ENCODE measurements at places on chromosomes 11 and 22. TPM values are rescaled to one million over a fixed set of nuclear protein-coding genes. Genes with fewer than 3 reads are reported as not detected.

DNA sequence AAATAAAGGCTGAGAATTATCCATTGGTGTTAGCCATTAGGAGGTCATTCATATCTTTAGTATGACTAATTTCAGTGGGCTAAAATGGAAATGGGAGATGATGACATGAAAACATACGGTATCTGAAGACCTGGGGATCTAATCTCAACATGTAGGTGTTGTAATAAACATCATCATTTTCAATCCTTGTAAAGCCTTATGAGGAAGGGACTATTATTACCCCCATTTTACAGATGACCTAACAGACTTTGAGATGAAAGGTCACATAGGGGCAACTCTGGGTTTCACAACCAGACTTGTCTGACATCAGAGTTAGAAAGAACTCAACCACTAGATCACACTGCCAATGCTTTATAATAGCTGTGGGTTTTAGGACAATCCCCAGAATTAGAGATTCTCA lies 34.8 kb upstream of the TMEM135 start:
- no peak for DNase-seq

GRCh38 chr11:17371614-17372013 lies 16.8 kb downstream of the KCNJ11 start:
- no peak for DNase-seq

Gene KRTAP5-2
- not detected for total RNA-seq

Gene RAB39A
- total RNA-seq, result 0.29 TPM

GRCh38 chr11:2934021-2934550 lies 4.9 kb upstream of the PHLDA2 start:
- no peak for DNase-seq

Measured in activated CD4-positive, alpha-beta memory T cell treated with anti-CD3 and anti-CD28 coated beads for 36 hours (primary cell).